Spleen (tissue), 13 donors: ENCODE measurements at places on chromosomes 6 and 20.
A peak's percentile ranks its signal among the peaks of the same experiment; 100 is the strongest.

- DNase-seq: peak; percentile 34
Measured at GRCh38 chr6:167650730-167651317, 175.9 kb upstream of the AFDN start.

DNA sequence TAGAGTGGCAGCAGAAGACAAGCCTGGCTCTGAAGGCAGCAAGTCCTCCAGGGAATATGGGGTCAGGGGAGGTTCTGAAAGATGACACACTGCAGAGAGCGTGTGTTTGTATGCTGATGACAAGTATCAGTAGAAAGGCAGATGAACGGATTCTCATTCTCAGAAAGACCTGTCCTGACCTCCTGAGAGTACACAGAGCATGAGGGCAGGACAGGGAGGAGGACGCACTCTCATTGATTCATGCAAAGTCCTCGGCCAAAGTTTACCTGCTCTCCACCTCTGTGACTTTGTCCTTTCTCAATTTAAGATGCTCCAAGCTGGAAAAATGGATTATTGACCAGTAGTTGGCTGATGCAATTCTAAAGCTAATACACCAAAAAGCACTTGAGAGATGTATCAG is 156.7 kb downstream of the LPA start:
- DNase-seq: no peak

- no peak for DNase-seq
Measured at GRCh38 chr6:89970609-89971337, 76.5 kb downstream of the GJA10 start.

- DNase-seq: peak; percentile 64
Measured at GRCh38 chr6:470051-470900, 78.7 kb downstream of the IRF4 start.

GRCh38 chr6:10302566-10303235 is 112.2 kb downstream of the TFAP2A start:
- DNase-seq: no peak
